ENCODE measurements at places on chromosomes 5 and 9.

DNA sequence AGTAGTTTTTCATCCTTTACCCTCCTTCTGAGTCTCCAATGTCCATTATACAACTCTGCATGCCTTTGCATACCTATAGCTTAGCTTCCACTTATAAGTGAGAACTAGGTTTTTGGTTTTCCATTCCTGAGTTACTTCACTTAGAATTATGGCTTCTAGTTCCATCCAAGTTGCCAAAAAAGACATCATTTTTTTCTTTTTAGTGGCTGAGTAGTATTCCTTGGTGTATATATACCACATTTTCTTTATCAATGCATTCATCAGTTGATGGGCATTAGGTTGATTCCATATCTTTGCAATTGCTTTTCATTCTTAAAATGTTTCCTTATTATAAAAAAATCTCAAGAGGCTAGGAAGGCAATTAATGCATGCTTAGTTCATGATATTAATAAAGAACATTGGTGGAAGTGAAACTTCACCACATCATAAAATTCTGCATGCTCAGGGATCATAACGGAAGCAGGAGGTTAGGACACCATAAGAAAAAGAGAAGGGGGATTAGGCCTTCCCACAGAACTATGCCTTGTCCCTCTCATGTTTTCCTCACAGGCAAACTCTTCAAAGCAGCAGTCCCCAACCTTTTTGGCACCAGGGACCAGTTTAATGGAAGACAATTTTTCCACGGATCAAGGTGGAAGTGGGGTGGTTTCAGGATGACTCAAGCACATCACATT, 105.2 kb downstream of the FRMD3 start:
- no peak for DNase-seq

DNA sequence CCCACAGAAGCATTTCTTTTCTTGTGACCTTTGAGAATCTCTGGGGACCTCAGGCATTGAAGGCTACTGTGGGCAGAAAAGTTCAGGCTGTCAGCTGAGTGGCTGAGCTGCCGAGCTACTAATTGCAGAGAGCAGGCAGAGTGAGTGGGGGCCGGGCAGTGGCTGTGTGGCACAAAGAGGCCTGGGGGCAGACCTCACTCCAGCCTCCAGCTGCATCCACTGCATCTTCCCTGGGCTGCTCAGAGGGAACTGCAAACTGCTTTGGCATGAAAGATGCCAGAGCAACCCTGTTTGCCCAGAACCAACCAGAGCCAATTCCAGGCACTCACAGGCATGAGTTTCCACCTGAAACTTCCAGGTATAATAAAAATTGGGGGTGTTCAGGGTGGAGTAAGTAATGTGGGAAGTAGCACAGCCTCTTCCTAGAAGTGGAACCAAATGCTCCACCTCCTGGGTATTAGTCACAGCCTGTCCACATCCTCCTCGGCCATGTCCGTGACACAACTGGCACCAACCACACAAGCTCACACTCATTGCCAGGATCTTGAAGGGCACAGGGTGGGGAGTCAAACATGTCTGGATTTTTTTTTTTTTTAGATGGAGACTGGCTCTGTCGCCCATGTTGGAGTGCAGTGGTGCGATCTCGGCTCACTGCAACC, 548.9 kb downstream of the BNC2 start:
- no peak for DNase-seq

DNA sequence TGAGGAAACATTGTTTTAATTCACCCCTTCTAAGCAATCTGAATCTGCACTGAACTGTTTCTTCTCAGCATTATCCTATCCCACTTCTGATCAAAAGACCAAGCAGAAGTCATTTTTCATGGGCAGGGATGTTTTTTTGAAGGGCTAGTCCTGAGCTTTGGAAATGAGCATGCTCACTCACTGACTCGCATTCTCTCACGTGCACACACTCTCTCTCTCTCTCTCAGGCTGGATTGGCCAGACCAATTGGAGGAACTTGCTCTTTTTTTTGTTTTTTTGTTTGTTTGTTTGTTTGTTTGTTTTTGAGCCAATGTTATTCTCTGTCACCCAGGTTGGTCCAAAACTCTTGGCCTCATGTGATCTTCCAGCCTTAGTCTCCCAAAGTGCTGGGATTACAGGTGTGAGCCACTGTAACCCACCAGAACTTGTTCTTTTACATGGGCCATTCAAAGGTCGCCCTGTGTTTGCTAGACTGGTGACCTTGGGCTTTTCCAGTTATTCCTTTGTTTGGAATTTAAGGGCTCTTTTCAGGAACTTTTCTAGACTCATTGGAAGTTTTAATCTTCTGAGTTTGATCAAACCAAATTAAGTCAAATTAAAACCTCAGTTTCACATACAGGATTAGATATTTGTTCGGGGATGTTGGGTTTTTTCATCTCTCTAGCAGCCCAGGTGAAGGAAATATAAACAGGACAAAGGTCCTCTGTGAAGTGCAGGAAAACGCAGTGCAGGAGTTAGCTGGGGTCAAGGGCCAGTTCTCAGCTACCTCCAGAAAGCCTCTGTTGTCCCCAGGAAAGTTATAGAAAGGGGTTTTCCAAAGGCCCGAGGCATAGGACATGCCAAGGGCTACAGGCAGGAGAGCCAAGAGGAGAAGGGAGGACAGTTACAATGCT, 13.1 kb downstream of the FAXDC2 start:
- no peak for DNase-seq

DNA sequence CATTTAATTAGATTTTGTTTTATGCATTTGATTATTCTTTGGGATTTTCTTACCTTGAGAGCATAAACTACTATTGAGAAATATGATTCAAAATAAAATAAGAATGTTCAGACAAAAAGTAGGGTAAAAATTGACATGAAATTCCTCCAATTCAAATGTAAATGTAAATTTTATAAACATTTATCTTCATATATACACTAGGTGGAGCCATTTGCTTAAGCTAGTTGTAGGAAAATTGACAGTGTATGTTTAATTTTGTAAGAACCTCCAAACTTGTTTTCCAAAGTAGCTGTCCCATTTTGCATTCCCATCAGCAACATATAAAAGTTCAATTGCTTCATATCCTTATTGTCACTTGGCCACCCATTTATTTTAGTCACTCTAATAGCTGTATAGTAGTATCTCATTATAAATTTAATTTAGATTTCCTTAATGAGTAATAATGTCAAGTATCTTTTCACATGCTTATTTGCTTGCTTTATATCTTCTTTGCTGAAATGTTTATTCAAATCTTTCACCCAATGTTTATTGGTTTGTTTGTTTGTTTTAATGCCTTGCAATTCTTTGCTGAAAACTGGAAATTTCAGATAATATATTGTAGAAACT, 37.6 kb upstream of the SLCO6A1 start:
- no peak for DNase-seq

GRCh38 chr5:107919361-107919760, 248.6 kb upstream of the EFNA5 start:
- no peak for DNase-seq

GRCh38 chr9:89418474-89418845, 79.5 kb downstream of the SEMA4D start:
- no peak for DNase-seq

DNA sequence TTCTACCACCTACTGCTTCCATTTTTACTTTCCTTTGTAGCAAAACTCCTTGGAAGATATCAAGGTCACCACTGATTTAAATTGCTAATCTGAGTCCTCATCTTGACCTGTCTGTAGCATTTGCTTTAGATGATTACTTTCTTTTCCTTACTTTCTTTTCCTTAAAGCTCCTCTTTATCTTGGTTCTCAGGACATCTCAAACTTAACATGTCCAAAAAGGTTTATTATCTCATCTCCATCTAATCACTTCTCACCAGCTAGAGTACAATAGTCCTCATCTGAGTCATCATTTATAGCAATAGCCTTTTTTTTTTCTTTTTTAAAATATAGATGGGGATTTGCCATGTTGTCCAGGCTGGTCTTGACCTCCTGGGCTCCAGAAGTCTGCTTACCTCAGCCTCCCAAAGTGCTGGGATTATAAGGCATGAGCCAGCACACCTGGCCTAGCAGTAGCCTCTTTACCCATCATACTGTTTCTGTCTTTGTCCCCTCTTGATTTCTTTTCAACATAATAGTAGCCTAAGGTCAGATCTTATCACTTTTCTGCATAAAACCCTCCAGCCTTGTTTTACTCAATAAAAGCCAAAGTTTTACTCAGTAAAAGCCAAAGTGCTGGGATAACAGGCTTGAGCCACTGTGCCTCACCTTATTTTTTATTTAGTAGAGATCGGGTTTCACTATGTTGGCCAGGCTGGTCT, 32.9 kb upstream of the GPR21 start:
- DNase-seq, result no peak

- DNase-seq, result peak; percentile 43
These were observed 211.6 kb downstream of the MAST4 start for GRCh38 chr5:66807743-66808142.

DNA sequence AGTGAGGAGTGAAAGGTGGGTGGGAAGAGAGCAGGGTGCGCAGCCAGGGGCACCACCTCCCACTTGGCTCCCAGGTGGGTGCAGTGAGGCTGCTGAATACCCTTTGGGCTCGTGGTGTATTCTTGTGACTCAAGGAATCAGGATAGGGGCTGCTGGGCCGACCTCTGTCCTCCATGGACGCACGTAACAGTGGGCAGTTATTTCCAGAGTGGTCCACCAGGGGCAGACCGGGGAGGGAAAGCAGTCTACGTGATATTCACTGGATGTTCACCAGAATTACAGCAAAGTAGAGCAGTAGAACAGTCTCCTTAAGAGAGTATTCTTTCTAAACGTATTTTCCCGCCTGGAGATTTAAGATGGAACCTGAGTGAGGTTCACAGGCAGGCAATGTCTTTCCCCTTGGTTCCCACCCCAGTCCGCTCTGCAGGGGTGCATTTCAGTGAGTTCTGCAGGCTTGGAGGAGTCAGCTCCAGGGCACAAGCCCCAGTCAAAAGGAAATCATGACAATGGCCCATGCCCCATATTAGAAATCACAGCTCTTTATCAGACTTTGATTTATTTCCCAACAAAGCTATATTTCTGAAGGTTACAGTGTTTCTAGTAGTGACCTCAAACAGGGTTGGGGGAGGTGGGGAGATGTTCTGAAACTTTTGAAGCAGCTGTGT, 88.7 kb downstream of the SYK start:
- no peak for DNase-seq

GRCh38 chr5:148542812-148543211, 111.5 kb downstream of the HTR4 start:
- DNase-seq, result no peak
